HEK293T (cell line): ENCODE measurements at places on chromosomes 12 and 14.

DNA sequence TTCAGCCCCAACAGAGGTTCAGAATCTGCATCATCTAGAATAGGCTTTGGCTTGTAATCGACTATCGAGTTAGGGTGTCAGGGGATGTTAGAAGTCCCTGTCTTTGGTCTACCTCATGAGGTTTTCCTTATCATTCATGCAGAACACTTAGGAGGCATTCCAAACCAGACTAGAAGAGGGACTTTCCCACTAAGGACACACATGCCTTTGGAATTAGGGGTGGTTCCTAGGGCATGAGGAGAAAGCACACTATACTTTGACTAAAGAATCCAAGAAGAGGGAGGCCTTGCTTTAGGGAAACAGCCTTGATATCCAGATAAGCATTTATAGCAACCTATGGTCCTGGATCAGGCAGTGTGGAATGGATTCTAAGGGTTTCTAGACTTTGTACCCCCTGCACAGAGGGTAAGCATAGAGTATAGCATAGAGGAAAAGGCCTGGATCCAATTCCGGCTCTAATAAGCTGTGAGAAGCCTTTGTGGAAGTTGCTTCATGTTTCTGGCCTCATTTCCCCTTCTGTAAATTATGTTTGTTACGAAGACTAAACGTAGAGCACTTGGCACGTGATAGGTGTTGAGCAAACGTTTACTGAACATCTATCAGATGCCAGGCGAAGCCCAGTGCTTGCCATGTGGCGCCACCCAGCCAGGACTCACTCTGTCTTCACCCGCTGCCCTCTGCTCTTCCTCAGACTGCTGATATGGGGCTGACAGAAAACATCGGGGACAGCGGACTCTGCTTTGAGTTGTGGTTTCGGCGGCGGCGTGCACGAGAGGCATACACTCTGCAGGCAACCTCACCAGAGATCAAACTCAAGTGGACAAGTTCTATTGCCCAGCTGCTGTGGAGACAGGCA lies 13.2 kb downstream of the ZNF219 start:
- DNase-seq = no peak

GRCh38 chr12:19886065-19886464 lies 446.8 kb downstream of the AEBP2 start:
- no peak for DNase-seq

GRCh38 chr14:58787592-58787991 lies 149.8 kb downstream of the DACT1 start:
- no peak for DNase-seq

DNA sequence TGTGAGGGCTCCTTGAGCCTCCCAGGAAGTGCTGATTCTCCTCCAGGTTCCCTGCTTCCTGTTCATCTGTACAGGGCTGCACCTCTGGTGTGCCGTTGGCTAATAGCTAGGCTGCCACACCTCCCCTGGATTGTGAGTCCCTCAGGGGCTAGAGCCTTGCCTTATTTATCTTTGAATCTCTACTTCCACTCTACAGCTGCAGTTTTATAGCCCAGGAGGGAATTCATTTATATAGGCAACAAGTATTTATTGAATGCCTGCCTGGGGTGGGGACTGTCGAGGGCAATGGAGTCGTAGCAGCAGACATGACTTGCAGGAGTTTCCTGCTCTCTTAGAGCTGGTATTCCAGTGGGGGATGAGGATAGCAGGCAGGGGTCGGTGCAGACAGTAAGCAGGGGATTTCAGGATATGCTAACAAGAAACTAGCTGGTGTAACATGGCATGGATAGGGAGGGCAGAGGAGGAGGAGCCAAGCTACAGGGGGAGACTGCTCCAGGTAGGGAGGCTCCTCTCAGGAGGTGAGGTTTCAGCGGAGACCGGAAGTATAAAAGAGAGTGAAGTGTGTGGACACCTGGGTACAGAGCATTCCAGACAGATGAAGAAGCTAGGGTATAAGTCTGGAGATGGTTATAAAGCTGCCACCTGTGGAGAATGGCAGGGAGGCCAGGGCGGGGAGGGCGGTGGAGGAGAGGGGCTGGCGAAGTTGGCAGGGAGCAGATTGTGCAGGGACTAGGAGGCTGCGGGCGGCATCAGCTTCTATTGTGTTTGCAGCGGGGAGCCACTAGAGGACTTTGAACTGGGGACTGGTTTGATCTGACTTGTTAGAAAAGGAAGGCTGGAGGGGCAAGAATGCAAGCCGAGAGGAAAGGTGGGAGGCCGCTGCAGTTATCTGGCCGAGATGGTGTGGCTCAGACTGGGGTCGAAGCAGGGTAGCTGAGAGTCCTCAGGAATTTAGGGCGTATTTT lies 17.2 kb downstream of the USP30 start:
- no peak for DNase-seq

DNA sequence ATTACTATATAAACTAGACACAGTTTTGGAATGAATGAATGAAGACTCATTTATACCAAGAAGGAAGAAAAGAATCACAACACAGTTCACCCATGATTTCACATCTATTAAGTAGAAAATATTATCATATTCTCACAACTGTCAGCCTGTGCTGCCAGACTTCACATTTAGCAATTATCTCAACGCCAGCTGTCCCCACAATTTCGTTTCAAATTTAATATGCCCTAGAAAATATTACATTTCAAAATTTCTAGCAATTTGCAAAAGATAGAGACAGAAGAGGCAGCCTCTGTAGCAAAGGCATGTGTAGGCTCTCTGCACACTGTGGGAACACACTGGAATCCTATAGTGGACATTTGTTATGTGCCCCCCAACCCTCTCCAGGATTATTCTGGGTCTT lies 83.6 kb downstream of the ANKS1B start:
- no peak for DNase-seq

- DNase-seq = no peak
Measured at GRCh38 chr12:28708918-28709371, 440.1 kb upstream of the FAR2 start.

DNA sequence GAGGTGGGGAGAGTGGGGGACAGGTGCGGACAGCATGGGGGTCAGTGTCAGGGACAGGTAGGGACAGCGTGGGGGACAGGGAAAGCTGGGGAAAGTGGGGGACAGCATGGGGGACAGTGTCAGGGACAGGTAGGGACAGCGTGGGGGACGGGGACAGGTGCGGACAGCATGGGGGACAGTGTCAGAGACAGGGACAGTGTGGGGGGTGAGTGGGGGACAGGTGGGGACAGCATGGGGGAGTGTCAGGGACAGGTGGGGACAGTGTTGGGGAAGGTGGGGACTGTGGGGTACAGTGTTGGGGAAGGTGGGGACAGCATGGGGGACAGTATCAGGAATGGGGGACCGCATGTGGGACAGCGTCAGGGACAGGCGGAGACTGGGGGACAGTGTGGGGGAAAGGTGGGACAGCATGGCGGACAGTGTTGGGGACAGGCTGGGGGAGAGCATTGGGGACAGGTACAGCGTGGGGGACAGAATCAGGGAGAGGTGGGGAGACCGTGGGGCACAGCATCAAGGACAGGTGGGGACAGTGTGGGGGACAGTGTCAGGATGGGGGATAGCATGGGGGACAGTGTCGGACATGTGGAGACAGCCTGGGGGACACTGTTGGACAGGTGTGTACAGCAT lies 96.1 kb downstream of the TMEM121 start:
- DNase-seq = no peak

GRCh38 chr12:76030341-76031080 lies 1.1 kb downstream of the PHLDA1 start:
- peak; percentile 31 for DNase-seq

DNA sequence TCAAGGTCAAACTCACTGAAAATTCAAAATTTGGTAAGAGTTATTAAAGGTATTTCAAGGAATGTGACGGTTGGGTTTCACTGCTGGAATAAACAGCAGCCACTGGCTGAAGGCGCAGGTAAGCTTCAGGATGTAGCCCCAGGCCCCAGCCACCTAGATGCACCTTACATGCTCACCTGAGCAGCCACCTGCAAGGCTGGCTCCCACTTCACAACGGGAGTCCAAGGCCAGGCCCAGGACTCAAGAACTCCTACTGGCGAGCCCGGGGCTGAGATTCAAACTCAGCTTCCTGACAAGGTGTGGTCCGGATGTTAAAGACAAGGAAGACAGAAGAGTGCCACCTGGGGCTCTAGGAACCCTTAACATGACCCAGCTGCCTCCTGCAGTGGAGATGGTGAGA lies 78.4 kb downstream of the ITPK1 start:
- no peak for DNase-seq

- no peak for DNase-seq
Measured at GRCh38 chr12:55935738-55936151, 4.8 kb downstream of the DGKA start.

GRCh38 chr14:102138961-102139285 lies 774 bp upstream of the WDR20 start:
- DNase-seq = no peak
